A172 (cell line): ENCODE measurements at places on chromosomes 4 and X.
A peak's percentile ranks its signal among the peaks of the same experiment; 100 is the strongest.

DNA sequence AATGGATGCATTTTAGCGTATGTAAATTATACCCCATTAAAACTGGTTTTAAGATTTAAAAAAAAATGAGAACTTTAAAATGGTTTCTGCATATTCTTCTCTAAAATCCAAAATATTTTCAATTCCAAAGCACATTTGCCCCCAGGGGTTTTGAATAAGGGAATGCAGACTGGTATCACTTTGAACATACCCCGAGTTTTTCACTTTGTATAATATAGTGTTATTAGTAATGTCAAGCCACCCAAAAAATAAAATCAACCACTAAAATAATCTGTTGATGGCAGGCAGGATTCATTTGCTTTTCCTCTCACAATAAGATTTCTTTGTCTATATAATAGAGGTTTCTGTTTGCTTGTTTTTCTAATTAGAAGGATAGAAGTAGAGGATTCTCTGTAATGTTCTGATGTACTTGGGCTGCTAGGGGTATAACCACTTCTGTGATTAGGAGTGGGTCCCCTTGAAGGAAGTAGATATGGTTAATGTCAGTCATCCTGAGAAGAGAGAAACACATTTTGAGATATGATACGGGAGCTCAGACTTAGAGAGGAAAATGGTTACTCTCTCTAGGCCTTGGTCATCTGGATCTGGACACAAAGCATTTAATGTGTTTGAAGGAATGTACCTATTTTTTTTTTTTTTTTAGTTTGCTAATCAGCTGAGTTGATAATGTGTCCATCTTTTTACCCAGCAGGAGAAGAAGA is 9.3 kb upstream of the LIN54 start:
- DNase-seq: no peak

- DNase-seq: peak; percentile 63
These were observed 170.6 kb downstream of the BANK1 start for GRCh38 chr4:101961144-101961543.

DNA sequence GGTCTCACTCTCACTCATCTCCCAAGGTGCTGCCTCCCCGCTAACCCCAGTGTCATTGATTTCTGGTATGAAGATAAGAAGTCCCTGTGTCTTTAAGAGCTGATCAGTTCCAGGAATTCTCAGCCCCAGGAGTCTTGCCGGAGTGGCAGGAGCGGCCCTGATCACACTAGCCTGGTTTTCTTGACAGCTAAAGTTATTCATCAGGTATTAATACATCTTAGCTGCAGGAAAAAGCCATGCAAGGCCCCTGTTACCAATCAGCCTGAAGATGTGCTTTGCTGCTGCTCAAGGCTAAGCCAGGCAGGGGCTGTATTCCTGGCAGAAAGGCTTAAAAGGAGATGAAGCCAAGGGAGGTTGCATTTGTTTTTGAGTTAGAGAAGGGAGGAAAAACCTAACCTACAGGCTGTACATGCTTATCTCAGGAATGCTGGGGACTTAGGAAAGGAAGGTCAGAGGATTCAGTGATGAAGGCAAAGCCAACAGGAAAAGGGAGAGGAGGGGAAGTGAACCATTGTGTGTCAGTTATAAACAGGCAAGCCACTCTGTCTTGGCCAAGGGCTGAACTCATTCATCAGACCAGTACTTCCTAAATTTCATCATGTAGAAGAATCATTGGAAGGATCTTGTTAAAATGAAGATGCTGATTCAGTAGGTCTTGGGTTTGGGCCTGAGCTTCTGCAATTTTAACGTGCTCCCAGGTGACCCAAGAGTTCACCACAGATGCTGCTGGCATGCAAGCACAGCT is 8.6 kb downstream of the SRPX start:
- no peak for DNase-seq

DNA sequence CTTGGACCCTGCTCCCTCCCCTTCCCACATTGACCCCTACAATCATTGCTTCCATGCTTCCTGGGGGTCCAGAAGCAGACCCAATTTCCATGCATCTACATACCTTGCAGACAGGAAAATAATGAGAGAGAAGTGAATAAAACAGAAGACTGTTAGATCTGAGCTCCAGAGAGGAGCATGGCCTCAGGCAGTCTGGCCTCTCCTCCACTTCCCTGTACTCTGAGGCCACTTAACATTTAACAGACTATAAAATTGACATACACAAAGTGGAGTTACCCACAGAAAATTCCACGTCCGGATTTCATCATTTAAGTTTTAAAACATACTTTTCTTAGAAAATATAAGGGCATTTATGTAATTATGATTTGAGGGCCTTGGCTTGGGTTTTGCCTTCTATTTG is 2.1 kb upstream of the PRSS12 start:
- no peak for DNase-seq

- DNase-seq: no peak
These were observed 154.1 kb upstream of the PJA1 start for GRCh38 chrX:69319376-69319775.

DNA sequence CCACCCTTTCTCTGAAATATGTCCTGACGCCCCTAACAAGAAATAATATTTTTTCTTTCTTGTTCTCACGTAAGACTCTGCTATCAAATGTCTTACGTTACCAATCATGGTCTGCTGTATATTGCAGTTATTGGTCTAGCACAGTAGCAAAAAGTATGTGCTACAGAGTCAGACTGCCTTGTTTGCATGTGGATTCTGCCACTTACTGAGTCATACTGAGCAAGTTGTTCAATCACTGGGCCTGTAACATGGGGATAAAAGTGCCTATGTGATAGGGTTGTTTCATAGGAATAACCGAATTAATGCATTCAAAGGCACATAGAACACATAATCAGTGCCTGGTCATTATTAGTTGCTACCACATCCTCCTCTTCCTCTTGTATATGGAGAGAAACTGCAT is 14.1 kb downstream of the RPGR start:
- DNase-seq: peak; percentile 9

DNA sequence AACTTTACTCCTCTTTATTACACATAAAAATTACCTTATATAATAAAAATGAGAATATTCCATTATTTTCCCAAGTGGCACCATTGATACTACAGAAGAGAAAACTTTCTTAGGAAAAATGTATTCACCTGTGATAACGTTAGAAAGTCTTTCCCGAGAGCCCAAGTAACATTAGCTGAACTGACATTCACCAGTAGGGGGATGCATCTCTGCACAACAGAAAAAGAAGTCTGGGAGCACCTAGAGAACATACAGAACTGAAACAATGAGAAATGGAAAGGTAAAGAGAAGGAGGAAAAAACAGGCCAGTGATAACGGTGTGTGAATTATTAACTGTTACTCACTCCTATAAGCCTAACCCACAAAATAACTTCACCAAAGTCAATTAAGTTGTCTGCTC is 423.3 kb downstream of the CENPC start:
- no peak for DNase-seq

DNA sequence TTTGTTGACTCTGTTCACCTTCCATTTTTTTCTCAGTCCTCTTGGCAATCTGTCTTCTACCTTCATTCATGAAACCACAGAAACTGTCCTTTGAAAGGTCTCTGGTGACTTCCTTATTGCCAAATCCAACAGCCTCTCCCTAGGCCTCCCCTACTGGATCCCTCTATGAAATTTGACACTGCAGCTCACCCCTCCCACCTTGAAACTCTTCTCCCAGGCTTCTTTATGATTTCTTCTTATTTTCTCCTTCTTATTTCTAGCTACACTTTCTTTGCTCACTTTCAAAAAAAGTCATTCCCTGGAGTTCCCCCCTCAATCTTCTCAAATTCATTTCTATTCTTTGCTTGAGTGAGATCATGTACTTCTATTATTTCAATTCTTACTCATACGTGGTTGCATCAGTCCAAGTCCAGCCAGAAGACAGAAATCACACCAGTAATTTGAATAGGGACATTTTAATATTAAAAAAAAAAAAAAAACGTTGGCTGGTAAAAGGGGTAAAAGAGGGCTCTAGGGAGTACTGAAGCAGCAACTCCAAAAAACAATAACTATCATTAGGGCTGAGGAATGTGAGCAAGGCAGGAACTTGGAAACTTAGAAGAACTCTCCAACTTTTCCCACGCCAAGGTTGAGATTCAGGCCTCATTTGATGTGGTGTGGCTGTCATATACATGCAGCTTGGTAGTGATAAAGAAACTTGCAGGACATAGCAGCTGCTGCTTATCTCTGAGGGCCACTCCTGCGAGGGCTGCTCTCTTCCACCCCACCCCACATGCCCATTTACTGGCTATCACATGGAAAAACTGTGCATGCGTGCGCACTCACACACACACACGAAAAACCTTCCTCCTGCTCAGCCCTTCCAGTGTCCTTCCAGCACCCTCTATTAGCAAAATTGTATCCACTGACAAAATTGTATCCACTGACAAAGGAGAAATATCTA is 169.8 kb upstream of the GALNT7 start:
- peak; percentile 34 for DNase-seq

GRCh38 chr4:123386609-123387008 is 10.0 kb upstream of the SPRY1 start:
- DNase-seq: no peak

GRCh38 chrX:96693407-96693806 is 8.8 kb downstream of the DIAPH2 start:
- DNase-seq: no peak

DNA sequence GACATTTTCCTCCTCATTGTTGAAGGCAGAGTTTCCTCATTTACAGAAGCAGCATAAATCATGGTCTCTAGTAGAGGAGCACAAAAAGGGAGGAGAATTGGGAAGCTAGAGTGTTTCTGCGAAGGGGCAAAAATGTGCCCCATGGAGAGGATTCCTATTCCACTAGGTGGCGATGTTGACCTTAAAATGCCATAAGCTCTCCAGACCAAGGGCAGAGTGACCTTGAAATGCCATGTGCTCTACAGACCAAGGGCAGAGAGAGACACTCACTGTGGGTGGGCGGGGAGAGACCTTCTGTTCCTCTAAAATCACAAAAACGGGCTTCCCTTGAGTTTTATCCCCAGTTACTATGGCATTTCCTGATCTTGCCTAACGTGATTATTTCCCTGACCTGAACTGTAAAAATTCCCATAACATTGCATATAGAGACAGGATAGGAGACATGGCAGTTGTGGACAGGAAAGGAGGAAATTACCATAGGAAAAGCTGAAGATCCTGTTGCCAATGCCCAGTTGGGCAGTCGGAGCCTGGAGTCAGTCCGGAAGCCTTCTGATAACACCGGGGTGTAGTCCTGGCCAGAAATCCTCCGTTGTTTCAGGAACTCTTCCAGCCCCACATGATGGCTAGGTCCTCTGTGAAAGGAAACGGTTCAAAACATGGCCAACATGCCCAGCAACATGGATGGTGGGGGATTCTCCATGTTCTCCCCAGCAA is 567.7 kb downstream of the MAGEB5 start:
- peak; percentile 61 for DNase-seq

GRCh38 chr4:119525005-119525749 is 103.4 kb downstream of the PDE5A start:
- DNase-seq: peak; percentile 63

DNA sequence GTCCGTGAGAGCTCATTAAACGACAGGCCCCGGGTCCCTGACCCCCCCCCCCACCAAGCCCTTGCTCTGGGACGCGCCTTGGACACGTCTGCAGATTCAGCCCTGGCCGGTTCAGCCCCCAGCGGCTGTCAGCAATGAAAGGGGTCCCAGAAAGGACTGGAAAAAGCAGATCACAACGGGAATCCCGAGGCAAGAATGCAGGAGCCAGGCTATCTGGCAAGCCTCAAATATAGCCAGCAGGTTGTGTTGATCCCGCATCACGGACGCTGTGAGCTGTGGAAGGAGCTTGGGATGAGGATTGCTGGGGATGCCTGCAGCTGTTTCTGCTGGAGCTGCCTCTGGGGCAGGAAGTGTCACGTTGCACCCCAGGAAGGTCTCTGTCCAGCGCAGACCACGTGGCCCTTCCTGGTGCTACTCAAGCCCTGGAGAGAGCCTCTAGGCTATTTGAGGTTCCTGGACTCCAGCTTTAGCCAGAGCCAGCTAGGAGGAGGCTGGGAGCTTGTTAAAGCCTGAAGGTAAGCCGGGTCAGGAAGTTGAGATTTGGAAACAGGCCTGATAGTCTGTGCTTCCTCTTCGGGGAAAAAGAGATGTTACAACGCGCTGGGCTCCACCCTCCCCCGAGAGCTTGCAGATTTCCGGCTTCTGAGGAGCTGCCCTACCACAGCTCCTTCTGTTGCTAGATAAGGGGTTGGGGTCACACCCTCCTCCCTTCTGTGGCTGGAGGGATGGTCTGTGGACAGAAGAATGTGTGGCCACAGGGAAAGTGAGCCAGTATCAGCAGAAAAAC is 19.3 kb upstream of the CSF2RA start:
- DNase-seq: peak; percentile 84

DNA sequence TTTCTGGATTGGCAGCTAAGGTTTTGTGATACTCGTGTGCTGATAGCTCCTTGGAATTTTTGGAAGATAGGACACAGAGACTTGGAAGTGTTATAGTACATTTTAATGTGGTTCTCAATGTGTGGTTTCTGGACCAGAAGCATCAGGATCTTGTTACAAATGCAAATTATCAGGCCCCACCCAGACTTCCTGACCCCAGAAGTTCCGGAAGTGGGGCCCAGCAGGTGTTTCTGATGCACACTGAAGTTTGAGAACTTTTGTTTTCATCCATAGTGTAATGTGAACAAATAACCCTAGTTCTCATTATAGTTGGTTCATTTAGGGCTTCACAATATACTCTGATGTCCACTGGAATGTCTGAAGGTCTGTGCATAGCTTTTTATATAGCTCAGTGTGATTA is 49.6 kb downstream of the LAMP2 start:
- no peak for DNase-seq

DNA sequence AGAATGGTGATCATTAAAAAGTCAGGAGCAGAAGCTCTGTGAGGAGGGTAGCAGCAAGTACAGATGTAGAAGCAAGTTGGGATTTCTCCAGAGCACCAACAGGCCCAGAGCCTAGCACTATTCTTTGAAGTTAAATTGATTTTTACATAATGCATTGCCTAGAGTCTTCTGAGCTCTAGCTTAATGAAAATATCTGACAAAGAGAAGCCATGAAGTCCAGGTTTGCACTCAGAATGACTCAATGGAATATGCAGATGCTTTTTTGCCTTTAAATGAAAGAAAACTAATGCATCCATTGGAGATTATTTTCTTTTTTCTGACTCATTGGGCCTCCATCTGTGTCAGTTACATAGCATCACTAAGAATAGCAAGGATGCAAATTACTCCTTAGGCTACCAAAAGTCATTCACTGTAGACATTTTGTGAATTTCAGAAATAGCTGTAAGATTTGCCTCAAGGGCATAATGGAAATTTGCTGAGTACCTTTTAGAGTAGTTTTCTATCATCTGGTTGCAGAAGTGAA is 91.0 kb downstream of the EDA2R start:
- no peak for DNase-seq

- peak; percentile 50 for DNase-seq
These were observed 10.1 kb upstream of the CXCL8 start for GRCh38 chr4:73730292-73730691.
